ENCODE measurements at places on chromosomes 1 and 21. TPM values are rescaled to one million over a fixed set of nuclear protein-coding genes. Genes with fewer than 3 reads are reported as not detected.
A peak's percentile ranks its signal among the peaks of the same experiment; 100 is the strongest.

The TNFRSF18 gene
- polyA plus RNA-seq, result 0.47 TPM

The ETV3L gene
- not detected for polyA plus RNA-seq

The POTED gene
- not detected for polyA plus RNA-seq

GRCh38 chr1:40892354-40892753 lies 30.2 kb upstream of the CITED4 start:
- no peak for DNase-seq

DNA sequence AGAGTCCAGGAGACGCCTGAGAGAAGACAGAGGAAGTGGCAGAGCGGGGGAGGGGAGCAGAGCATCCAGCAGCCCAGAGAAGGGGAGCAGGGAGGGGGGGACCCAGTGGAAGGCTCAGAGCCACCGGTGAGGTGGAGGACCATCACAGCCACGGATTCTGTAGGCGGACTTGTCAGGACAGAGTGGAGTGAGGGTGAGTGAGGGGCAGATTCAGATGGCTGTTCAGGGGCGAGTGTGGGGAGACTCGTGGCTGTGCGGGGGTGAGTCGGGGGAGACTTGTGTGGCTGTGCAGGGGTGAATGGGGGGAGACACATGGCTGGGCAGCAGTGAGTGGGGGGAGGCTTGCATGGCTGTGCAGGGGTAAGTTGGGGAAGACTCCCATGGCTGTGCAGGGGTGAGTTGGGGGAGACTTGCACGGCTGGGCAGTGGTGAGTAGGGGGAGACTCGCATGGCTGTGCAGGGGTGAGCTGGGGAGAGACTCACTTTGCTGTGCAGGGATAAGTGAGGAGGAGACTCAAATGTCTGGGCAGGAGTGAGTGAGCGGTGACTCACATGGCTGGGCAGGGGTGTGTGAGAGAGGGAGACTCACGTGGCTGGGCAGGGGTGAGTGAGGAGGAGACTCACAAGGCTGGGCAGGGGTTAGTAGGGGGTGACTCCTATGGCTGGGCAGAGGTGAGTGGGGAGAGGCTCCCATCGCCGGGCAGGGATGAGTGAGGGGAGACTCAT lies 56.8 kb upstream of the ABCG1 start:
- DNase-seq, result no peak

DNA sequence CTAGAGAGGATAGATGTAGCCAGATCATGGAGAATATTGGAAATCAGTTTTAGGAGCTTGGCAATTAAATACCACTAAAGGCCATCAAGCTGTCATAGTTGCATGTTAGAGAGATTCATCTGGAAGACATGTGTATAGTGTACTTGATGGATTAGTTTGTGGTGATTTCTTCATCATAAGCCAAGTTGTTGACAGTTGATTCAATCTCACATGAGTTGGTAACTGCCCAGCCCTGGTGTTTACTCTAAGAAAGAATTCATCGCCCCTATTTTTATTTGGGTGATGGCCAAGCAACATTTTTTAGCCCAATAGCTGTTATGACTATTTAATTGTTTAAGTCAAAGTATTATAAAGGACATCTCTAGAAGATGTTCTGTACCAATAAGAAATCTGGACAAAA lies 737.6 kb downstream of the PLA2G4A start:
- DNase-seq, result no peak

- no peak for DNase-seq
These were observed 158.6 kb upstream of the TMEM51 start for GRCh38 chr1:14994841-14995437.

GRCh38 chr1:95655321-95656020 lies 421.5 kb downstream of the RWDD3 start:
- DNase-seq, result no peak

DNA sequence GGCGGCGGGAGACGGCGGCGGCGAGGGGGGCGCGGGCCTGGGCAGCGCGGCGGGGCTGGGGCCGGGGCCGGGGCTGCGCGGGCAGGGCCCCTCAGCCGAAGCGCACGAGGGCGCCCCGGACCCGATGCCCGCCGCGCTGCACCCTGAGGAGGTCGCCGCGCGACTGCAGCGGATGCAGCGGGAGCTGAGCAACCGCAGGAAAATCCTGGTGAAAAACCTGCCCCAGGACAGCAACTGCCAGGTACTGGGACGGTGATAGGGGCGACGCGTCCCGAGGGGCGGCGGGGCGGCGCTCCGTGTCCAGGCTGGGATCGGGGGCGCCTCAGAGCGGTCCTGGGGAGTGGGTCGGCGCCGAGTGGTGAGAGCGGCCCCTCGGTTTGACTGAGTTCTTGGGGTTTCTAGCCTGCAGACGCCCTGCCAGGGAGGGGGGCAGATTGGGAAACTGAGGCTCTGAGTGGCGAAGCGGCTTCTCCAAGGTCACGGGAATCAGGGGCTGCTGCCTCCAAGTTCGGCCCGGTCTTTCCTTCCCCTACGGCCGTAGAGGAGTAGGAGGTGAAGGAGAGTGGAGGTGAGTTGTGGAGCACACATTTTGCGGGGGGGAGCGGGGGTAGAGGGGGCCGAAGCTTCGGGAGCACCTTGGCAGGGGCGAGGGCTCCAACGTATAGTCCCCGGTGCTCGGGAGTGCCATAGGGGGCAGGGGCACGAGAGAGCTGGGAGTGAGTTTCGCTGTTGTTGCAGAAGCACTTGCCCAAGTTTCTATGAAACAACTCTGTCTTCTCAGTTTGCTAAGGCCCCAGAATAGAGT lies 508 bp downstream of the RAVER2 start:
- peak; percentile 66 for DNase-seq

DNA sequence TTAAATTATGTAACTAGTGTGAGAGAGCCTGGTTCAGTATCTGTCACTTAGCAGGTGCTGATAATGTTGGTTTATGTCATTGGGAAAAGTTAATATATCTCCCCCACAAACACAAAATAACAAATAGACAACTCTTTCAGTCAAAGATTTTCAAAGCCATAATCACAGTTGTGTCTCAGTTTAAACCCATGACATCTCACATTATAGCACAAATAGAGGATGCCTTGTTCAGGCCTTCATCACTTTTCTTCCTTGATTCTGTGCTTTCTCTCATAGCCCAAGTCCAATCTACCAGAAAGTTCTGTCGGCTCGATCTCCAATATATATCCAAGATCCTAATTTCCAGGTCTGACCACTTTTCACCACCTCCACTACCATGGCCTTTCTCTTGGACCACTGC lies 6.2 kb upstream of the EPS15 start:
- no peak for DNase-seq

GRCh38 chr1:155184835-155185782 lies 11.5 kb downstream of the TRIM46 start:
- DNase-seq, result peak; percentile 63

GRCh38 chr1:117128323-117129079 lies 7.0 kb upstream of the TRIM45 start:
- DNase-seq, result peak; percentile 38

DNA sequence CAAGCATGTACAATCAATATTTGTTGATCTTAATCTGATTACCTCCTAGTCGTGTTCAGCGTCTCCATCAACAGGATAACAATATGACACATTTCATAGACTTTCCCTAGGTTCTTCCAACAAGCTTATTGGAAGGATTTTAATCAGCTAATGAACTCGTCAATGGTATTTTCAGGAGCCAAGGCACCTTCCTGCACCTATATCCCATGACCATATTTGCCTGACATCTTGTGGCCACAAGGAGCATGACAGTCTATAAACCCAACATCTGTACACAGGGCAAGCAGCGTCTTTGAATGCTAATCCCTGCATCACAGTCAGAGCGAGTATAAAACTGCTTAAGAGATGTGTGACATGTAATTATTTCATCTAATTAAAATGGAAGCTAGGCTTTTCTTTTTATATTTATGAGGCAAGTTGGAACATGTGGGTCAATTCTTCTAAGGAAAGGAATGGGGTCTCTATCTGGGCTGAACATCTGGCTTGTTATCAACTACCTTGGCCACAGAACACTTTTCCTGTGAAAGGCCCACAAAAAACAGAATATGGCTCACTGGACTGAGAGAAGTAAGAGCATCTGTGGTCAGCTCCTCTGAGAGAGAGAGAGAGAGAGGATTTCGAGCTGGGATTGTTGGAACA lies 388.8 kb downstream of the NTNG1 start:
- DNase-seq, result peak; percentile 68

DNA sequence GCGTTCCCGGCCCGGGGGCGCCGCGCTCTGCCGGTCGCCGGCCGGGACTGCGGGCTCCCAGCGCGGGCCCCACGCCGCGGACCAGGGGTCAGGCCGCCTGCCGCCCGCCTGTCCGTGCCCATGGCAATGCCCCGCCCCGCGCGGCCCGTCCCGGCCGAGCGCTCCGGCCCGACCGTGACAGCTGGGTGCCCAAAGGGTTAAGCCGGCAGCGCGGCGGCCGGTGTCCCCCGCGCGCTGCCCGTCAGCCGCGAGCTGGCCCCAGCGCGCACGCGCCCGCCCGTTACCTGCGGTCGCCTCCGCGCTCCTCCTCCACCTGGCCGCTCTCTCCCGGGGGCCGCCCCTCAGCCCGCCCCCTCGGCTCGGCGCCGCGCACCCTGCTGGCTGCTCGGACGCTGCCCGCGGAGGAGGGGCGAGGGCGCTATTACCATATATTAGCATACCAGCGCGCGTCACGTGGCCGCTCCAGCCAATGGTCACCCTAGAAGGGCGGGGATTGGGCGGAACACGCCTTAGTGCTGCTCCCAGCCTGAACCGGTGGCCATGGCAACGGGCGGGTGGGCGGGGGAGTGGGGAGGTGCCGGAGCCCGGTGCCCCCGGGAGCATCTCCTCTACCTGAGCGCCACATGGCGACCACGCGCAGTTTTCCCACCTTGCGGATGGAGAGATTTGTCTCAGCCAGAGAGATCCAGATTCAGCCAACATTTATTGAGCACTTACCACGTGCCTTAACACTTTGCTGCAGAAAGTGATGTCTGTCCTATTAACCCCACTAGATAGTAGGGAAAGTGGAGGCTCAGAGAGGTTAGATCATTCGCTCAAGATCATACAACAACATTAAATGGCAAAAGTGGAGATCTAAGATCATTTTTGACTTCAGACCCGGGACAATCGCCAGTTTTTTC lies at the start of gene PHC2:
PHC2 (minus strand) TSS at position 404 of the 902 bp plus-strand sequence. CDS start 55,556 bp downstream, outside the sequence.
- DNase-seq, result peak; percentile 93

DNA sequence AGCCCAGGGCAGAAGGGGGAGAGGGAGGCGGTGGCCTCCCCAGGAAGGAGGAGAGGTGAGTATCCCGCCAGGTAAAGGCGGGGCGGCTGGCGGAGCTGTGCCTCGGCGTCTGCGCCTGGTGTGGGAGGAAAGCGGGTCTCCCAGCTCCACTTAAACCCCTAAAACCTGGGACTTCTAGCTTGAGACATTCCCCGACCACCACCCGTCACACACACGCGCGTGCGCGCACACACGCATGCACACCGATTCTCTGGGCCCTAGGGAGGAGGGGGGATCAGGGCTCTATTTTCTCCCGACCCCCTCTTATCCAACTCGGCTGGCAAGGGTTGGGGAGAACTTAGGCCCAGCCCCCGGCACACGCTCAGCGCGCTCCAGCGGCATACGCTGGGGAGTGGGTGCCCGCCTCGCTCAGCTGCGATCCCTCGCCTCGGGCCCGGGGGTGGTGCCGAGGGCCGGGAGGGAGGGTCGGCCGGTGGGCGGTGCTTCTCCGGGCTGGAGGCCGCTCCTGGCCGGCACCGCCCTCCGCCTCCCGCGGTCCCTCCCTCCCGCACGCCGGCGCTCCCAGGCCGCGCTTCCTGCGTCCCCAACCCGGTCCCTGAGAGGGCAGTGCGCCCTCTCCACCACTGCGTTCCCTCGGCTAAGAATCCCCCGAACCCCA lies at the start of gene TMEM51:
TMEM51 (plus strand) TSS at position 564 of the 658 bp plus-strand sequence. CDS start 61,341 bp downstream, outside the sequence.
- peak; percentile 81 for DNase-seq

DNA sequence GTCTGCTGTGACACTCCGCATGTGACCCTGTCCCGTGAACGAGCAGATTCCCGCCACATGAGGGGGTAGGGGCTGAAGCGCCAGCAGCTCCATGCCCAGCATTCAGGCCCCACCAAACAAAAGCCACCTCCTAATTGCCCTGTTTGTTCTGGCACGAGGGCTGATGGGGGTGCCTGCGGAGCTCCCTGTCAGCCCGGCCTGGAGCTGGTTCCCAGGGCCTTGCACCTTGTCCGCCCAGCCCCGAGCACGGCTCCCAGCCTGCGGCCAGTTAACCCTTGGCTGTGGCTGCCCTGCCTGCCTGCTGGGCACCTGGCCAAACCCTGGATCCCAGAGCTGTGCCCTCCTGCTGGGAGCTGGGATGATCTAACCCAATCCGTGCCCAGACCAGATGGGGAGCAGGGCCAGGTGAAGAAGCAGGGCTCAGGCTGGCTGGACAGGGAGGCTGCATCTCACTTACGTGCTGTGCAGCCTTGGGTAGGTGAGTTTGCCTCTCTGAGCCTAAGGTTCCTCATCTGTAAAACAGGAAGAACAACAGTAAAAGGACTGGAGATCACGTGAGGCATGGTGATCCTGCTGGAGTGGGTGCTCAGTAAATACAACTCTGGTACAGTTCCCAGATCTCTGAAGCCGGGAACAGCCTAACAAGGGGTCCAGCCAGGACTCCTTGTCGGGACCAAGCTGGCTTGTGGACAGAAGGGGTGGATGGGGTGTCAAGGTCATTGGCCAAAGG lies 110.9 kb upstream of the IFFO2 start:
- DNase-seq, result no peak

DNA sequence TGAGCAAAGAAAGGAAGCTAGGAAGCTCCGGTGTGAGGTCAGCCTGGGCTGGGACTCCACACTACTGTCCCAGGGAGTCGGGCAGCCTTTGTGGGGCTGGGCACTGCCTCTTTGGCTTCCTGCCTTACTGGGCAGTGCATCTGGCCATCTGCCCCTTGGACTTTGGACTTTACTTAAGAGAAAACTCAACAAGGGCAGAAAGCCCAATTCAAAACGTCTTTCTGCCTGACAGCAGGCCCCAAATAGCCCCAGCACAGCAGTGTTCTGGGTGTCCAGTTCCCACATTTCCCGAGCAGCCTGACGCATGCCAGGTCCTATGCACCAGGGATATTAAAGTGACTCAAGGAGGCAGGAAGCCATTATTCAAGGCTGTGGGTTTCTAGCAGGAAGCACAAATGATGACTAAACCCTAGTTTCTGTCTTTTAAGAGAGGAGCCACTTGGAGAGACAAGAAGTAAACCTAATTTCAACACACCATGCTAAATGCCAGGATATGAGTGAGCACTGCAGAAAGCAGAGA lies 37.9 kb upstream of the EDEM3 start:
- DNase-seq, result peak; percentile 28

- peak; percentile 55 for DNase-seq
These were observed 2.7 kb downstream of the TMEM200B start for GRCh38 chr1:29120947-29121485.

DNA sequence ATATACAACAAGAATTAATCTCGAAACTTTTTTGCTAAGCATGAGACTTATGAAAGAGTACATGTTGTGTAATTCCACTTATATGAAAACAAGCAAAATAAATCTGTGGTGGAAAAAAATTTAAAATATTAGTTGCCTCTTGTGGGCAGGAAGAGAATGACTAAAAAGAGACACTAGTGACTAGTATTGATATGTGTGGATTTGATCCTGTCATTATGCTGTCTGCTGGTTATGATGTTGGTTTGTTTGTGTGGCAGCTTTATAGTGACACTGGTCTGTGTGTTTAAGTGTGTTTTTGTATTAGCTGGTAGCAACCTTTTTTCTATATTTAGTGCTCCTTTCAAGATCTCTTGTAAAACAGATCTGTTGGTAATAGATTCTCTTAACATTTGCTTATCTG lies 267.8 kb upstream of the NRIP1 start:
- DNase-seq, result no peak

Measured in small intestine (tissue), 16 donors.